Activated naive CD8-positive, alpha-beta T cell treated with anti-CD3 and anti-CD28 coated beads, Interleukin-2, amount 10 ng/mL, durations not matched to agents 7 days and 5 days (primary cell): ENCODE measurements at places on chromosomes 12 and 14.
A peak's percentile ranks its signal among the peaks of the same experiment; 100 is the strongest.

- no peak overlapping the region for H3K27ac ChIP-seq
- H3K4me3 ChIP-seq = no peak overlapping the region
- H3K27me3 ChIP-seq = no peaks in the 10 kb centered on the region
These were observed 746.6 kb downstream of the LRFN5 start for GRCh38 chr14:42353315-42353714.

DNA sequence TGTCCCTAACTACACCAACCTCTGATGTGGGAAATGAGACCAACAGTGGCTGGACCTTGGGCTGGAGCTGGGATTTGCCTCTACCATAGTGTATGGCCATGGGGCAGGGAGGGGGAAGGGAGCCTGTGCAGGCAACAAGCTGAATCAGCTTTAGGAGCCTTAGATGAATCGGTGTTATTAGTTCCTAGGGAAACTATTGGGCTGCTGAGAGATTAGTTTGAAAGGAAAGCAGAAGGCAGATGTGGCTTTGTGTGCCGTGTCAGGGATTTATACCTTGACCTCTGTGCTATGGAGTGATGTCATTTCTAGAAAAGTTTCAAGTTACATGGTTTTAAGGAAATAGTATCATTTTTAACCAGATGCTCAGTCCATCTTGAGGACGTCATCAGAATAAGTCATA, 19.5 kb upstream of the GAS2L3 start:
- no peak for DNase-seq
- no peak overlapping the region for H3K4me3 ChIP-seq
- no peak overlapping the region for H3K27ac ChIP-seq

- H3K36me3 ChIP-seq = peaks cover 4% of the 10 kb centered on the region
- H3K27ac ChIP-seq = peak overlapping the region; percentile 88
- H3K4me3 ChIP-seq = peak overlapping the region; percentile 94
- H3K4me1 ChIP-seq = peaks cover 15% of the 10 kb centered on the region
- H3K27me3 ChIP-seq = peaks cover 11% of the 10 kb centered on the region
These were observed 15.4 kb upstream of the CARMIL3 start for GRCh38 chr14:24036169-24036962.

DNA sequence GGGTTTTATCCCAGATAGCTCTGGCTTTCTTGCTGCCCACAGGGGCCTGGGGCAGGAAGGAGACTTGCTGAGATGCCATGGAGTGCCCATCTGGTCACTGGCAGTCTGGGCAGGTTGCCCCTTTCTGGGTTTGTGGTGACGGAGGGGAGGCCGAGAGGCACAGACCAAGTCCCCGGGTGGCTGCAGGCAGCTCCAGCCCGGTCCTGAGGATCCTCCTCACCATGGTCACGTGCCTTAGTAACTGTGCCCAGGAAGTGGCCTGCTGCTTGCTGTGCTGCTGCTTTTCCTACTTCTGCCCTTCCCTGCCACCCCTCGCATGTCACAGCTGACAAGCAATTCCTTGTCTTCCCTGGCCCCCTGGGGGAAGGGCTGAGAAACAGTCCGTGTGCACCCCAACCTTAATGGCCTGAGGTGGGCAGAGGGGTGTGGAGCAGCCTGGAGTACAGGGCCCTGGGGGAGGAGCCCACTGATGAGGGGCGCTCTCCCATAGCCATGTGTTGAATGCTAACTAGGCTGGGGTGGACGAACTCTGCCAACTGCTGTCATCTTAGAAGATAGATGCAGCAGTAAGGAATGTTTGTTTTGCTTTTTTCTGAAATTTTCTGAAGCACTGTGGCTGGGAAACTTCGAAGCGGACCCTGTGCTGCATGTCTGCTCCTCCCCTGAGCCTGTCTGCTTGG, 54.9 kb upstream of the SRSF5 start:
- no peak for DNase-seq
- H3K4me3 ChIP-seq = no peak overlapping the region
- H3K36me3 ChIP-seq = peaks cover 43% of the 10 kb centered on the region
- H3K27me3 ChIP-seq = no peaks in the 10 kb centered on the region

- H3K36me3 ChIP-seq = no peaks in the 10 kb centered on the region
- H3K4me3 ChIP-seq = no peak overlapping the region
- peaks cover 2% of the 10 kb centered on the region for H3K27me3 ChIP-seq
- H3K4me1 ChIP-seq = peaks cover 4% of the 10 kb centered on the region
These were observed 7.9 kb downstream of the MIA2 start for GRCh38 chr14:39241637-39242036.

DNA sequence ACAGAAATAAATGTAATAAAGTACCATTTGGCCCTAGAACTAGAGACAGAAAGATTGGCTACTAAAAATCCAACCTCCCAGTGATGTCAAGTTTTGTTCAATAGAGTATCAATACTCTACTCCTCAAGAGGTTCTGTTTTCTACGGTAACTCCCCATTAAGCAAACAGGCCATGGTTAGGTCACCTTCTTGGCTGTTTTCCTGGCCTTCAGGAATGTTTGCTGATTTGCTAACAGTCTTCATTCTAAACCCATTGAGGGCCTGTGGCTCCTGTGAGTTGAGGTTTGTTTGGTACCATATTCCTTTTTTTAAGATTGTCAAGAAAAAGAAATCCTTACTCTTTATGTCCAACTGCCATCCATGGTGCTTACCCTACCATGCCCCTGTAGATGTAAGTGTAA, 1022.0 kb upstream of the TMEM132C start:
- H3K4me1 ChIP-seq = no peaks in the 10 kb centered on the region
- no peaks in the 10 kb centered on the region for H3K36me3 ChIP-seq
- DNase-seq = no peak
- peaks cover 4% of the 10 kb centered on the region for H3K27me3 ChIP-seq
